ENCODE measurements at places on chromosomes 3 and 15.

- no peak for DNase-seq
Observed at GRCh38 chr3:131107637-131108433, 81.2 kb downstream of the NEK11 start.

- no peak for DNase-seq
Observed at GRCh38 chr3:134483195-134483900, 2.4 kb downstream of the ANAPC13 start.

DNA sequence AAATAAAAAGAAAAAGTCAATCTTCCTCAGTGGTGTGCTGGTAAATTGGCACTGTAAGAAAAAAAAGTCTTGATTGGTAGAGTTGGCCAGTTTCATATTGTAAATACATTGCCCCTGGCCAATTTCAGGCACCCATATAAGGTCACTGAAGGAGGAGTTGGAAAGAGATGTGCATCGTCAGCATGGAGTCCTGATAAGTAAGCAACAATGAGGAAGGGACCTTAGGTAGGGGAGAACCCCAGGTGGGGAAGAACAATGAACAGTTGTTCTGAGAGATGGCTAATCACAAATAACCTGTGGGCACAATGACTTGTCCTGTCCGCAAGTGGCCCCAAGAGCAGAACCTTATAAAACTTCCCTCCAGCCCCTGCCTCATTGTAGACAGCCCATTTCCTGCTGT is 8.6 kb upstream of the CYP8B1 start:
- DNase-seq: no peak

- no peak for DNase-seq
Observed at GRCh38 chr15:99238849-99239248, 10.5 kb downstream of the TTC23 start.

- no peak for DNase-seq
Observed at GRCh38 chr3:44078863-44079262, 162.8 kb upstream of the TOPAZ1 start.

DNA sequence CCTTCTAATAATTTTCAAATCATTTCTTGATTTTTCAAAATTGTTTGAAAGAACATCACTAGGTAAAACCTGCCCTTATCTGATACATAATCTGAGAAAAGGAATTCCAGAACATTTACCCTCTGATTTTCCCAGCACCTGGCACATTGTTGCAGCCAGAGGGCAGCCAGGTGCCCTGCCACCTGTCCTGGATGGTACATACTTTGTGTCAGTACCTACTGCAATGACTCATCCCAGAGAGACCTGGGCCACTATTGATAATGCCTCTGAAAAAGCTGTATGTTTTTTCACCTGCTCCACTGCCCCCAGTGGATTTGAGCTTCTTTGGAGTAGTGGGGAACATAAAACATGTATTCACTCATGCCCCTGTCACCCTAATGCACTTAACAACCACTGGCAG is 648.9 kb upstream of the GBE1 start:
- DNase-seq: no peak

DNA sequence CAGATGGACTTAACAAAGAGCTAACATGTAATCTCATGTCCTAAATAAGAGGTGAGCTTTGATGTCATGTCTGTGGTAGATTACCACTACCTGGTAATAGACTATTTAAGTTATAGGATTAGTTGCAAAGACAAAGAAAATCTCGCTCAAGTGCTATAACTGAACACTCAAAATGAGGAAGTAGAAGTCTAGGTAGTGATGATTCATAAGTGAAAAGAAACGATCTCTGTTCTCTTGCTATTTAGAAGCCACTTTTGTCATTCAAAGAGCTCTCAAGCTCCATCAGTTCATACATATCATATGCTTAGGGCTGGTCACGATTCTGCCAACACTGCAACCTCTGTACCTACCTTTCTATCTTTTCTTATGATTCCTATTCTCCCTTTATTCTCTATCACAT is 110.9 kb downstream of the EDEM1 start:
- no peak for DNase-seq

DNA sequence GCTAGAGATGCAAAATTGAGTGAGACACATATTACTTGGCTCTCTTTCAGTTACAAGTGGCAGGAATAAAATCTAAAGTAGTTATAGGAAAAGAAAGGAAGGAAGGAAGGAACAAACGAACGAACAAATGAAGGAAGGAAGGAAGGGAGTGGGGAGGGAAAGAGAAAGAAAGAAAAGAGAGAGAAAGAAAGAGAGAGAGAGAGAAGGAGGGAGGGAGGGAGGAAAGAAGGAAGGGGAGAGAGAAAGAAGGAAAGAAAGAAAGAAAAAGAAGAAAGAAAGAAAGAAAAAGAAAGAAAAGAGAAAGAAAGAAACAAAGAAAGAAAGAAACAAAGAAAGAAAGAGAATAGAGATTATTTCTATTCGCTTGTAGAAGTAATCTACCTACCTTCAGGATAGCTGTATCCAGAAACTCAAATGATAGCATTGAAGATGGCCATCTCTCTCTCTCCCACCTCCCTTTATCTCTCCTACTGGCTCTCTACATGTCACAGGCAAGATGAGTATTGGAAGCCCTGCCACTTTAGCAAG is 229.7 kb upstream of the TLE3 start:
- no peak for DNase-seq

GRCh38 chr3:133211449-133211848 is 173.3 kb downstream of the TMEM108 start:
- DNase-seq: no peak

DNA sequence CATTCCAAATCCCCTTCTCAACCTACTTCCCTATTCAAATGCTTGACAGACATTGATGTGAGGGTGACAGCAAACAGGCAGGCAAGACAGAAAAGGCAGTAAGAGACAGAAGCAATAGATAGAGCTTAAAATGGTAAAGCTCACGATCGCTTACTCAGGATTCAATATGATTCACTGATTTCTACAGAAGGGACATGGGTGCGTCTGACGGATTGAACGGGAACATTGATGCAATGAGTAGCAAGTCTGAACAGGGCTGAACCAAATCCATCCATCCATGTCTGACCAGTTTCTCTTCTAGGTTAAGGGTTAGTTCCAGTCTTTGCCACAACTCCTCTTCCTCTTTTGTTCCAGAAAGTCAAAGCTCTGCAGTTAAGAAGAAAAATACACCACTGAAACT is 35.1 kb downstream of the P2RY1 start:
- DNase-seq: no peak

GRCh38 chr3:113354307-113354706 is 87.0 kb downstream of the CFAP44 start:
- DNase-seq: no peak

DNA sequence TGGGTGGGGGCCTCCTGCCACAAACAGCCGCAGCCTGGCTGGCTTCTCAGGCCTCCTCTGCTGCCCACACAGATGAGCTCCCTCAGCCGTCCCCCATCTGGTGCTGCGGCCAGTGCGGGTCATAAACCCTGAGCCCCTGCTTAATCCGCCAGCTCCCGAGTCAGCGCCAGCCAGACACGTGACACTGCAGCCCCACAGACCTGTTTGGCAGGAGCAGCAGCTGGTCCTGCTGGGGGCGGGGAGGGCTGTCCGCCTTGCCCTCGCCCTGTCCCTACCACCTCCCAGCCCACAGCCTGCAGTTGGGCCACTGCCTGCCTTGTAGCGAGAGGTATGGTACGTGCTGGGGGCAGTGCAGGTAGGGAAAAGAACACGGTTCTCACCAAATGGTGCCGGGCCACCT is 86.2 kb downstream of the IQSEC1 start:
- no peak for DNase-seq

DNA sequence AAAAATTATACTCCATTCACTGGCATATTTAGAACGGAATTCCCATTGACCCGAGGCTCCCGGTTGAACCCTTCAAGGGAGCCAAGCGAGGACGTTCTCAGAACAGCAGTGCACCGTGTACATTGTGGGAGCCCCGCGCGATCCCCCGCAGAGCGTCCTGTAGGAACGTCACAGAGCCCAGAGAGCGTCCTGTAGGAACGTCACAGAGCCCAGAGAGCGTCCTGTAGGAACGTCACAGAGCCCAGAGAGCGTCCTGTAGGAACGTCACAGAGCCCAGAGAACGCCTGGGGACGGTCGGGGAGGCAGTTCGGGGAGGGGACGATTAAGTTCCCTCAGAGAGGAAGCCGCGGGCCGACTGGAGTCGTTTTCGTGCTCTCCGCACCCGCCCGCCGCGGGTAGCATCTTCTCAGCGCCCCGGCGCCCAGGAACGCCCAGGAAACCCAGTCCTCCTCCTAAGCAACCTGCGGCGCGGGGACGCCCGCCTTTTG is 506 bp upstream of the ATP1B3 start:
- no peak for DNase-seq

GRCh38 chr3:143977341-143978262 is 6.0 kb downstream of the DIPK2A start:
- DNase-seq: no peak

DNA sequence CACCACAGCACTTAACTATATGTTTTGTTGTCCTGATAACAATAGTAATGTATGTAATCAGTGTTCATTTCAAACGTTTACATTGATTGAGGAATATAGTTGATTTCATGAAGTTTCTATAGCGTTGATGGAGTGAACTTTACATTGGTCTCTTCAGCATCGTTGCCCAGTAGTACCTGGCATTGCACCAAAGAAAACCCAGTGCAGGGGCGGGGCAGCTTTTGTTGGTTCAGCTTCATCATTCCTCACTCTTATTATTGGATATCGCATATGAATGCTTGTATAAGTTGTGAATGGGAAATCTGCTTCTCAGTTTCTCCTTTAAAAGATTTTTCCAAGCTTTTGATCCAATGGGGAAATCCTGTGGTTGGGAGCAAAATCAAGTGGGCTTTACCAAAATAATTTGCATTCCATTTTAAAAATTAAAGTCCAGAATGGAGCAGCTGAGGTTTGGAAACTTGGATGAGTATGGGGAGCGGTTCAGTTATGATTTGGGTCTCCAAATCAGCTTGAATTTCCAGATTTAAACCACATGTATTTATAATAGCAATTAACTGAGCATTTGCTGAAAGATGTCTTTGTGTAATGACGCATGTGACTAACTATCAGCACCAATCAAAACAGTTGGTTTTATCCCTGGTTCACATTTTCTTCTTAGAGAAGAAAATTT is 213.7 kb downstream of the ALCAM start:
- DNase-seq: no peak

Data from stimulated activated CD8-positive, alpha-beta memory T cell treated with anti-CD3 and anti-CD28 coated beads, Interleukin-4, amount 100 ng/mL, for 24 hours (primary cell).